ENCODE measurements at places on chromosomes 1 and 21.

DNA sequence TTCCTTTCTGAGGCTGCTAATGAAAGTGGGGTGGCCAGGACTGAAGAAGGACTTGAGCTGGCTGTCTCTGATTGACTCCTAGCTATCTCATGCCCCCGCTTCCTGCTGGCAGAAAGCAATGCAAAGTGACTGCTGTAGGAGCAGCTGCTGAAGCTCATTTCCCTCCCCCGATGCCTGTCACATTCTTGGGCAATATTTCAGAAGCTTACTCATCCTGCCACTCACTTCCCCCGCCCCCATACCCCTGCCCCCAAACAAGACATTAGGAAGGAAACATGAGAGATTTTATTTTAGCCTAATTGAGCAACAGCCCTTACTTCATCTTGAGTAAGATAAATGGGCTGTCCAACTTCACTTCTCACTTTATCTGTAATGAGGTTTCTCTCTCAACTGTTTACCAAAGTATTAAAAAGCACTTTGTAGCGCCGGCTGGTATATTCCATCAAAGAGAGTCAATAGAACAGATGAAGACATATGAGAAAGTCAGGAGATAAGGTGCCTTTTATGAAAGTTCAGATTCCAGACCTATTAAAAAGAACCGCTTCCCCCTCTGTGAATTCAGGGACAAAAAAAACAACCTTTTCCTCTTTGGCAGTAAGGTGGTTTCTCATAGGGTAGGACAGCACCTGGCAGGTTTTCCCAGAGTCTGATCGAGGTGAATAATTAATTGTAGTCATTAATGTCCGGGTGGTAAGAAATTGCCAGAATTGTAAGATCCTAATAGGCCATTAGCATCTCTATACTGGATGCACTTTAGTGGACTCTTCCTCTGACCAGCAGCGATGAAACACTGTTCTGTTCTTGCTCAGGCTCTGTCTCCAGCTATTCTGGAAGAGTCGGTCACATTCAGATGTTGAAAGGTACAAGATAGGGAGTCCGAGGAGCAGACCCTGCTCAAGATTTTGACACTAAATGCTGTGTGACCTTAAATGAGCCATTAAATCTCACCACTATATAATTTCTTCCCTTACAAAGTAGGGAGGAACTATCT, 70.2 kb downstream of the SH3GLB1 start:
- peaks cover 5% of the 10 kb centered on the region for H3K4me1 ChIP-seq
- DNase-seq = no peak
- H3K27ac ChIP-seq = no peak overlapping the region
- H3K4me3 ChIP-seq = no peak overlapping the region
- no peaks in the 10 kb centered on the region for H3K36me3 ChIP-seq

DNA sequence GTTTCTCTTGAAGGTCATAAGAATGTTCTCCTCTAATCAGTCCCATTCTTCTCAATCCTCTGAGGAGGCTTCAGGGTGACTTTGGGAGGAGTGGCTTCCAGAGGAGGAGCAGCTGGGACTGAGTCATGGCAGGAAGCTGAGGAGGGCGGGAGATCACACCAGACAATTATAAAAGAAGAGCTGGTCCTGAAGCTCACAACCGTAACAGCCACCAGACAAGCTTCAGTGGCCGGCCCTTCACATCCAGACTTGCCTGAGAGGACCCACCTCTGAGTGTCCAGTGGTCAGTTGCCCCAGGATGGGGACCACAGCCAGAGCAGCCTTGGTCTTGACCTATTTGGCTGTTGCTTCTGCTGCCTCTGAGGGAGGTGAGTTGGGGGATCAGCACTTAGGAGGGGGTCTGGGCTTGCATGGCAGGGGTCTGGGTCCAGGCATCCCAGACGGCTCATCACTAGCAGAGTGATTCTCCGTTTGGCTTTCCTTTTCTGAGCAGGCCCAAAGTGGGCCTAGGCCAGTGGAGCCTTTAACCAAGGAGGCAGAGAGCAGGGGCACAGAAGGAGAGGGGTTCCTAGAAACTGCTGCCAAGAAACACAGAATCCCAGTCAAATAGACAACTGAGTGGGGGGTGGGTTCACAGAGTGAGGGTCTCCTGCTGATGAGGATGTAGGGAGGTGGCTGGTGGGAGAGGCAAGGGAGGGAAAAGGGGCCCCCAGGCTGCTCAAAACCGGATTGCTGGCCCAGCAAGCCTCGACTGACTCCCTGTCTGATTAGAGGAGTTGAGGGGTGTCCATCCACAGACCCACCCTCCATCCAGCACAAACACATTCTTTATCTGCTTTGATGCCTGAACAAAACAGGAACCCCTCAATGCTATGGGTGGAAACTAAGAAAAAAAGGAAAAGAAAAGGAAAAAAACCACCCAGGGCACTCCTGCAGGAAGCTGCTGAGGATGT, at the start of gene ECM1:
Gene ECM1 (plus strand): TSS at position 198 of the 953 bp plus-strand sequence. CDS start 101 bp downstream, at position 299.
- H3K4me1 ChIP-seq = no peaks in the 10 kb centered on the region
- no peak within 1 kb of the TSS for H3K4me3 ChIP-seq
- no peak within 1 kb of the TSS for H3K27ac ChIP-seq
- H3K36me3 ChIP-seq = peaks cover 37% of the 10 kb centered on the region
- no peaks in the 10 kb centered on the region for H3K27me3 ChIP-seq

GRCh38 chr1:97006044-97006661, 284.6 kb downstream of the PTBP2 start:
- DNase-seq = no peak
- H3K27me3 ChIP-seq = no peaks in the 10 kb centered on the region
- H3K4me3 ChIP-seq = no peak overlapping the region
- H3K27ac ChIP-seq = no peak overlapping the region
- H3K36me3 ChIP-seq = no peaks in the 10 kb centered on the region

- DNase-seq = no peak
- H3K36me3 ChIP-seq = peaks cover 95% of the 10 kb centered on the region
- H3K27ac ChIP-seq = no peak overlapping the region
- no peaks in the 10 kb centered on the region for H3K27me3 ChIP-seq
- H3K4me1 ChIP-seq = peaks cover 17% of the 10 kb centered on the region
Measured at GRCh38 chr1:21269461-21270085, 20.7 kb downstream of the ECE1 start.

- H3K36me3 ChIP-seq = no peaks in the 10 kb centered on the region
- H3K27ac ChIP-seq = no peak overlapping the region
- H3K4me3 ChIP-seq = no peak overlapping the region
- H3K27me3 ChIP-seq = no peaks in the 10 kb centered on the region
- H3K4me1 ChIP-seq = peaks cover 3% of the 10 kb centered on the region
- DNase-seq = no peak
Measured at GRCh38 chr1:64550510-64550909, 80.6 kb downstream of the CACHD1 start.

- H3K27me3 ChIP-seq = no peaks in the 10 kb centered on the region
- DNase-seq = no peak
- H3K4me3 ChIP-seq = no peak overlapping the region
- no peak overlapping the region for H3K27ac ChIP-seq
- no peaks in the 10 kb centered on the region for H3K4me1 ChIP-seq
- H3K36me3 ChIP-seq = no peaks in the 10 kb centered on the region
Measured at GRCh38 chr1:59684698-59685097, 130.1 kb upstream of the HOOK1 start.

DNA sequence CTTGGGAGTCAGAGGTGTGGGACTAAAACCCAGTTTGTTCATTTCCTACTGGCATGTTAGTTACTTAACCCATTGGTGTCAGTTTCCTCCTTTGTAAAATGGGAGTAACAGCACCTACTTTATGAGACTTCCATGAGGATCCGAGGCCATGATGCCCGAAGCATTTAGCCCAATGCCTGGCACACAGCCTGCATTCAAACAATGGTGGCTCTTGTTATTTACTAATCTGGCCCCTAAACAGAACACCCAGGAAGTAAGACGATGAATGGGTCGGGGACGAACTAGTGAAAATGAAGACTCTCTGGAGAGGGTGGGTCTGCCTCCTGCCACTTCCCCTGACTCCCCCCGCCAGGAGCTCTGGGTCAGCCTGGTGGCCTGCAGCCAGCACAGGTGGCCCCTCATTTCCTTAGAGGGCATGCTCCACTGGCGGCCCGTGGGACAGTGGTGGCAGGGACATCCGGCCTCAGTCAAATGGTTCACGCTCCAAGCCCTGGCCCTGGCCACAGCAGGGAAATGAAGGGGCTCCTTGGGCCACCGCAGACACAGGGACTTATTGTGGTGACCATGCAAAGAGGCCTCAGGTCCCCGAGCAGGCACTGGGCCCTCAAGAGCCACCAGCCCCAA, 9.5 kb upstream of the TAS1R2 start:
- no peaks in the 10 kb centered on the region for H3K27me3 ChIP-seq
- no peaks in the 10 kb centered on the region for H3K4me1 ChIP-seq
- no peaks in the 10 kb centered on the region for H3K36me3 ChIP-seq
- DNase-seq = no peak
- H3K4me3 ChIP-seq = no peak overlapping the region
- no peak overlapping the region for H3K27ac ChIP-seq

- peaks cover 68% of the 10 kb centered on the region for H3K36me3 ChIP-seq
- H3K4me1 ChIP-seq = peaks cover 10% of the 10 kb centered on the region
- H3K4me3 ChIP-seq = no peak overlapping the region
- DNase-seq = no peak
Measured at GRCh38 chr21:33434770-33435360, 31.7 kb downstream of the IFNGR2 start.

GRCh38 chr1:164701189-164701761, 142.3 kb downstream of the PBX1 start:
- no peak for DNase-seq
- H3K36me3 ChIP-seq = no peaks in the 10 kb centered on the region
- no peak overlapping the region for H3K4me3 ChIP-seq
- no peaks in the 10 kb centered on the region for H3K4me1 ChIP-seq

DNA sequence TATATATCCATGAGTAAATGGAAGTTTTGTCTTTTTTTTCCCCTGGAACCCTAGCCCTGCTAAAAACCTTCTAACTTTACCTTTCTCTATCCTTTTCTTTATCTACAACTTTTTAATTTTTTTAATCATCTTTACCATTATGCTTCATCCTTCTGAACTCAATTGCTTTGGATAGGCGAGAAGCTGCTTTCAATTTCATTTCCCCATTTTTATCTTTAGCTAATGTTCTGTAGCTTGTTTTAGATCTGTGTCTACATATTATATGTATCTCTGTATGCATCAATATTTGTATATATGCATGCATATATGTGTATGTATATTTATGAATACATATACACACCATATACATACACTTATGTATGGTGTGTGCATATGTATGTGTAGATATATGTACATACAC, 57.4 kb downstream of the PTPRC start:
- no peak overlapping the region for H3K27ac ChIP-seq
- no peak overlapping the region for H3K4me3 ChIP-seq
- no peaks in the 10 kb centered on the region for H3K27me3 ChIP-seq
- H3K4me1 ChIP-seq = peaks cover 27% of the 10 kb centered on the region
- no peak for DNase-seq
- peaks cover 86% of the 10 kb centered on the region for H3K36me3 ChIP-seq

DNA sequence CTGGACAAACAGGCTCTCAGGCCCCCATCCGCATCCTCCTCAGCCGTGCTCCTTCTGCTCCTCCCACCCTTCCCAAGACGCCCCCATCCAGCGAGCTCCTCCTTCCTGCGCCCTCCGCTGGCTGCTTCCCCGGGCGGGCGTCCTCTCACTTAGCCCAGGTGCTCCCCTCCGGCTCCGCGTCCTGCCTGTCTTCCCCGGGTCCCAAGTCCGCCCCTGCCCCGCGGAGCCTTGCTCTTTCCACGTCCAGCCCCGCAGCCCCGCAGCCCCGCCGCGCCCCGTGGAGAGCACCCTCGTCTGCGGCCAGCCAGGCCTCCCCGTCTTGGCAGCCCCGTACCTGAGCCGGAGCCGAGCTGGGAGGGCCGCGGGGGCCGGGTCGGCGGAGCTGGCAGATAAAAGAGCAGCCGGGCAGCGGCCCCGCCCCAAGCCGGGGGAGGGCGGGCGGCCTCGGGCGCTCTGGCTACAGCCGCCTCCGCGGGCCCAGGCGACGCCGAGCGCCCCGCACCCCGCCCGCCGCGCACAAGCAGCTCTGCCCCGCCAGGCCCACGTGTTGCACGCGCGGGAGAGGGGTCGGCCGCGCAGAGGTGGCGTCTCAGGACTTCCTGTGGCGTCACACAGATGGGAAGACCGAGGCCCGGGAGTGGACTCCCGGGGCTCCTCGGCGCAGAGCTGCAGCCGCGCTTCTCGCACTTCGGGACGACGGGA, at the start of gene PAQR7:
Gene PAQR7 (minus strand): TSS at position 555 of the 702 bp plus-strand sequence. CDS start 11,869 bp downstream, outside the sequence.
- peak; percentile 34 for DNase-seq
- peak within 1 kb of the TSS; percentile 66 for H3K4me3 ChIP-seq
- H3K36me3 ChIP-seq = no peaks in the 10 kb centered on the region
- H3K27ac ChIP-seq = no peak within 1 kb of the TSS
- H3K4me1 ChIP-seq = peaks cover 17% of the 10 kb centered on the region

- H3K4me3 ChIP-seq = no peak overlapping the region
- H3K36me3 ChIP-seq = no peaks in the 10 kb centered on the region
- DNase-seq = no peak
Measured at GRCh38 chr1:204282761-204283221, 69.0 kb upstream of the GOLT1A start.

DNA sequence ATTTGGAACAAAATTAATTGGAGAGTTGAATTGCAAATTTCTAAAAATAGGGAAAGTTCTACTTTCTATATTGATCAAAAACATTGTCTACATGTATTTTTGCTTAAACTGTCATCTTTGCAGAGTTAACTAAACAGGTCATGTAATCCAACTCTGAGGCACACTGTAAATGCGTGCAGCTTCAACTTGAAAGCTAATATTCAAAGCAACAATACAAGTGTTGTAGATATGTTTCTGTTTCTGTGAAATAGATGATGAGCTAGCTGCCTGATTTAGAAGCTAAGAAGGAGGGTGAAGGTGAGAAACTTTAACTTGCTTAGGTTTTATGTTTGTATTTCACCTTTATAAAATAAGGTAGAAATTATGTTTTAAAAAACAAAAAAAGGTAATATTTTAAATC, 77.2 kb downstream of the IVNS1ABP start:
- H3K36me3 ChIP-seq = no peaks in the 10 kb centered on the region
- DNase-seq = no peak
- H3K27ac ChIP-seq = no peak overlapping the region
- H3K4me1 ChIP-seq = no peaks in the 10 kb centered on the region
- no peaks in the 10 kb centered on the region for H3K27me3 ChIP-seq

DNA sequence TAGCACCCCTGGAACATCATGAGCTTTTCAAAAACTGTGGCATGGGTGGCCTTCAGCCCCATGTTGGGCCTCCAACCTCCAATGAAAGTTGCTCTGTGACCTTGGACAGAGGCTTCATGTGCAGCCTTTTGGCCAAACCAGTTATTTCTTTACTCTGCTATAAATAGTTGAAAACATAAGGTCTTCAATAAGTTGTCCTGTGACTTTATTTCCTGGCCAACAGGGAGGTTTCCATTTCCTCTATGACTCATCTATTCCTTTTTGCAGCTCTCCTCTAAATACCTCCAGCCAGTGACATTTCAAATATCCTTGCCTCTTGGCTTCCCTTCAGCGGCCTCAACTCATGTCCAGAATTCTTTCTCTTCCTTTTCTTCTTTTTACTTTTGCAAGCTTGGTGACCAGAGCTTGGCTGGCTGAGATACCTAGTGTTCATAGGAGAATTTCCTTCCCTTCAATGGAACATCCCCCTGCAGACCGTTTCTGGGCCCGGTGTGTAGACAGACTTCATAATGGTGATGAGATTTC, 22.7 kb upstream of the TRIM67 start:
- no peaks in the 10 kb centered on the region for H3K36me3 ChIP-seq
- H3K27me3 ChIP-seq = peaks cover 12% of the 10 kb centered on the region
- no peaks in the 10 kb centered on the region for H3K4me1 ChIP-seq
